Heart left ventricle (tissue), 16 donors: ENCODE measurements at places on chromosomes 7 and 10. TPM values are rescaled to one million over a fixed set of nuclear protein-coding genes. Genes with fewer than 3 reads are reported as not detected.

TMEM209 gene
- total RNA-seq, result 10.1 TPM

FANK1 gene
- total RNA-seq, result 0.37 TPM

GRCh38 chr7:91165846-91166230, 98.4 kb upstream of the FZD1 start:
- no peak for DNase-seq

GRCh38 chr7:144399946-144400345, 3.5 kb downstream of the NOBOX start:
- no peak for DNase-seq

AKR1C3 gene
- total RNA-seq, result 18.1 TPM

DNA sequence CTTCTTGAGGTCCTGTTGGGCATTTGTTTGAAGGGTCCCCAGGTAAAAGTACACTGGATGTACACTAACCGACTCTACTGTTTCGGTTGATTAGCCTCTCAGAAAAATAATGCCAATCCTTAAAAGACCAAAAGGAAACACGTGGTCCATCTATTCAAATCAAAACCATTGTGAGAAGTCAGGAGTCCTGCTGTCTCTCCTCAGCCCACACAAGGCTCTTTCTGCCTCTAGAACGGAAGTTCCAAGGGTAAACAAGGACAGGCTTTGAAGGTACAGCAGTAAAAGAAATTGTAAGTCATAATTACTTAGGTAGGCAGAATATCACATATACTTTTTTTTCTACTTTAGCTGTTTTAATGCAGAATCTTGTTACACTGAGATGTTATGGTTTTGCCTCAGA, 71.7 kb upstream of the TPK1 start:
- DNase-seq, result no peak

CDK14 gene
- total RNA-seq, result 26.3 TPM

GRCh38 chr7:100720671-100721504, 620 bp downstream of the EPO start:
- DNase-seq, result peak; percentile 53
